ENCODE measurements at places on chromosomes 5 and 9.

- no peak for DNase-seq
These were observed 79.1 kb downstream of the MRPL36 start for GRCh38 chr5:1720396-1721110.

DNA sequence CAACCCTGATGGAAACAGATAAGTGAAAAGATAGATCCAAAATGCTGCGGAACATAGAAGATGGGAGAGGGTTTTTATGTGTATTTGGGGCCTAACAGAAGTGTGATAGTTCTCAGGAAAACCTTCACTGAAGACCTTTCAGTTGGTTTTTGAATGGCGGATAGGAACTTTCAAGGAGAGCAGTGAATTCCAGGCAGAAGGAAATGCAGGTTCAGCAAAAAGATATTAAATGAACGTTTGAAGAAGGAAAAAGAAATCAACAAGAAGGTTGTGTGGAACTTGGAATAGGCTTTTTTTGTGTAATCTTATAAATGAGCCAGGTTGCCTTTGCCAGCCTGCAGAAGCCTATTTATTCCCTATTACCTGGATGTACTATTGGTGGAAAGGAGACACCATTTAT, 2.1 kb downstream of the PPIP5K2 start:
- no peak for DNase-seq

DNA sequence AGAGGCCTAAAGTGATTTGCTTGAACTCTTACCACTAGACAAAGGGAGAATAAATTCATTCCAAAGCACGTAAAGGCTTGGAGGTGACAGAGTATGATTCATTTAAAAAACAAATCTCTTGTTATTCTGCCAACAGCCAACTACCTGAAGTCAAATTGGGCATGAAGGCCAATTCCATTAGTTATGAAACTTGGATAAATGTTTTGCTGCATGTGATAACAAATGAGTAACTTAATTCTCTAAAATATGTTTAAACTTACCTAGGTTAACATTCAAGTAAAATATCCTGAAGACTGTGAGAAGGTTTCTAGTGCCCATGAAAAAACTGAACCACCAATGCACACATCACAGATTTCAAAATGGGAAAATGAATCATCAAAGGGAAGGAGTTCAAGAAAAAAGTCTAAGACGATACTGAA, 120.1 kb upstream of the TSLP start:
- no peak for DNase-seq

DNA sequence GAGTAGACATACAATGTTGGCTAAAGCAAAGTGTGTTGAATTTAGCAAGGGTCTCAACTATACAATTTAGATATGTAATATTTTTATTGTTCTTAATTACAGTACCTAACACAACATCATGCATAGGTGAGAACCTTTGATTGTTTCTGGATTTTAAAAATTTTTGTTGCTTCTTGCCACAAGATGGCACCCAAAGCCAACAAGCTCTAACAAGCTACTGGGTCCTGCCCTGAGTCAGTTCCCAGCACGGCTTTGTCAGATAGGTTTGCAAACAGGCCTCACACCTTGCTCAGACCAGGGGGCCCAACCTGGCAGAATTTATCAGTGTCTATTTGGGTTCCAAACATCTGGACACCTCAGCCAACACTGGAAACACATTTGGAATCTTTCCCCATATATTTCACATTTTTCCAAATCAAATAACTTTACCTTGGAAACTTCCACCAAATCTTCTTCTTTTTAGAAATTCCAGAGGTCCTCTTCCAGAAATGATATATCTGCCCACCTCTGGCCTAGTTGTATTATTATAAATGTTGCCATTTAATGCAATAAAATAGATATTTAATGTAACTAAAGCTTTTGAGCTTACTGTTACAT, 49.5 kb upstream of the EGFLAM start:
- DNase-seq: no peak

GRCh38 chr9:120156376-120156775, 423.6 kb downstream of the CDK5RAP2 start:
- no peak for DNase-seq

GRCh38 chr9:133463234-133463863, 3.6 kb downstream of the CACFD1 start:
- no peak for DNase-seq

DNA sequence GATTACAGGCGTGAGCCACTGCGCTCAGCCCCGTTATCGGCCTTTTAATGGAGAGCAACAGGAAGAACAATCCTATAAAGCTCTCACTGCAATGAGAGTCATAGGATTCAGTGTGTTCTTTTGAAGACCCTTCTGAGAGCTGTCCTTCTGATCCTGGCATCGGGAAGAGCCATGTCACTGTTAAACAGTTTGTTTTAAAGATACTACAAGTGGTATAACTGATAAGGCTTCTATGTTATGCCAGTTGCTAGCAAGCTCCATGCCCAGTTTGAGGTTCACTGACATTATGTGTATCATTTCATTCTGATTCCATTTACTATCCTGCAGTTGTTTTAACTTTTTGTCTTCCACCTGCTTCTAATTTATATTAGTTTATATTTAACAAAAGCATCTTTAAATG, 55.8 kb downstream of the GNAQ start:
- no peak for DNase-seq

- no peak for DNase-seq
These were observed 214.7 kb downstream of the GAS1 start for GRCh38 chr9:86732514-86733171.

DNA sequence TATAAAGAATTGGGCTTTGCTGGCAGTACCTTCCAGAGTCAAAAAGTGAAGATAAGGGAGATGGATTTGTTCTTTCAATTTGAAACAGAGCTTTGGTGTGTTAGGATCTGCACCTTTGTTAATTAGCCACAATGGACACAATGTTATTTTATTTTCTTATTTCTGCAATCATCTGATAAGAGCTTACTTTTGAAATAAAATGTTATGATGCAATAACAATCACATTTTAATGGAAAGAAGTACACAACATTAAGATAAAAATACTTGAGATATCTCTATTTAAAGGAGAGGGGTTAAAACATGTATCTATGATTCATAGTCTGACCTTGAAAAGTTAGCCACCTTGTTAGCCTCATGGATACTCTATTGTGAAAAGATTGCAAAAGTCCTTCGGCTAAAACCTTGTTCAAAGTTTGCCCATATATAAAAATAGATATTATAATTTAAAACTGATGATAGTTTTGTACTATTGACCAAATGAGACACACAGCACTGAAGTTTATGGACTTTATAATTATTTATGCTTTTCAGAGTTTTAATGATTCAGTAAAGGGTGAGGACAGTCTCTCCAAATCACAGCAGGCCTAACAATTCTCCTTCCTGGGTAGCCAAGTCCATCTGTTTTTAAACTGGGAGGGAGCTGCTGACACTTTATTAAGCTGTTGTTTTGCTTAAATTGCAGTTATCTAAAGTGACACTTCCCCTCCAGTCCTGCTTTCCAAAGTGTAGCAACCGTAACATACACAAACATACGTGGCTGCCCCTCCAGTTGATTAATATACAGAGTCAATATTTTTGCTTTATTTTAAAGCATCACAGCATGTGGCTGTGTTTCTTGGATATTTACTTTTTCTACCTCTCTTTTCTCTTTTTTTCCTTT, 47.6 kb upstream of the DAP start:
- no peak for DNase-seq

DNA sequence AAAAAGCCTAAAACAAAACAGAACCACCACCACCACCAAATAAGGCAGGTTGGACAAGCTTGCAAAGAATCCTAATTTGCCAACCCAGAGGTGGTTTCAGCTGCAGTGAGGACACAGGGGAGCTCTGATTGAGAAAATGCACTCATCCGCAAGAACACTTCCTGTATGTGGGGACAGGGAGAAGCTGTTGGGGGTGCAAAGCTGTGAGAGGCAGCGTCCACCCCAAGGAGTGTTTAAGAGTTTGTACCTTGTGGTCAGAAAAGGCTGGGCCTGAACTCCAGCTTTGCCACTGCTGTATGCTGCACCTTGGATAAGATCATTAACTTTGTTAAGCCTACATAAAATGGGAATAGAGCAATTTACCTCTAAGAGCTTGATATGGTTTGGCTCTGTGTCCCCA, 511.7 kb downstream of the BNC2 start:
- DNase-seq: no peak

DNA sequence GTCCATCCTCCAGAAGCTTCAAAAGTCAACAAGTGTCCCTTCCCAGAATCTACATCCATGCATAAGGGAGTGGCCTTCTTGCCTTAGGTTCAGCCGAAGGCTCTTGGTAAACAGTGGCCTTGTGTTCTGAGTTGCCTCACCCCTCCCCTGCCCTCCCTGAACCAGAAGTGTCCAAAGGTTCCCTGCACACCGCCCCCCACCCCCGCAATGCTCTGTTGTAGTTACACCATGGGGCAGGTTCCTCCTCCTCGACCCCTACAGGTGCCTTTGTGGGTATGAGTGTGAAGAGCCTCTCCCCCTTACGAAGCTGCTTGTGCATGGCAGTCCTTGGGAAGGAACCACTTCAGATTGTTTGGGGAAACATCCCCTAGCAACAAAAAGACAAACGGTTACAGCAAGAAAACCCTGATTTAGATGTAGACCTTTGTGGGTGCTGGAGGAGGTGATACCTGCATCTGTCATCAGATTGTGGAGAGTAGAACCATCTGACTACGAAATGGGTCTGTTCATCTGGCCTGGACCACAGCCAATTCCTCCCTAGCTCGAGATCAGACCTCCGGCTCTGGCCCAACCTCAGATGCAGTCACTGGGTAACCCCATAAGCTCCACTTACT, 7.1 kb downstream of the SPACA9 start:
- no peak for DNase-seq

Measured in stimulated activated CD8-positive, alpha-beta memory T cell treated with anti-CD3 and anti-CD28 coated beads, Interleukin-4, amount 100 ng/mL, for 1 hour (primary cell).